ENCODE measurements at places on chromosomes 4 and X.

- no peak for DNase-seq
These were observed 796 bp upstream of the MED14 start for GRCh38 chrX:40736170-40736505.

GRCh38 chr4:177239878-177240277 is 69.8 kb upstream of the NEIL3 start:
- no peak for DNase-seq

GRCh38 chr4:106160560-106160959 is 155.4 kb downstream of the TBCK start:
- no peak for DNase-seq

DNA sequence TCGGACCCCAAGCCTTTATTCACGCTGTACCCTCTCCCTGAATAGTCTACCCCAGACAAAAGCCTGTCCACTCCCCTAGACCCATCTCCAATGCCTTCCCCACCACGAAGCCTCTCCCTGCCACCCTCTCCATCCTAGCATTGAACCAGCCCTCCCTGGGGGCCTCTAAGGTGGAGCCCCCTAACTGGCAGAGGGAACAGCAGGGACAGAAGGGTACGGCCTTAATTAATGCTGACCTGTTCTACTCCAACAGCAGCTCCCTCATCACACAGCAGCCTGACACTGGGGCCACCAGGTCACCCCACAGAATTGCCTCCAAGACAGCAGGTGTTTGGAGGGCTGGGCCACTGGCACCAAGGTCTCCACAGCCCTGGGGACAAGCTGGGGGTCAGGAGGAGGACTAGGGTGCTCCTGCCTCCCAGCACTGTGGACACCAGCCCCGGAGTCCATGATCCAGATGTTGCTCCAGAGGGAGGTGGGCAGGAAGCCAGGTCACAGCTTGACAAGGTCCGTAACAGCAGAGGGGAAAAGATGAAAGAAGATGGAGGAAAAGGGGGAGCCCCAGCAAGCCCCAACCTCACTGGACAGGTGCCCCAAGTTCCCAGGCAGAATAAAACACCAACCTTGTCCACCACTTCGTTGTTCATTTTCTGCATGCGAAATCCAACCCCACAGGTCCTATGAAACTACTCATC is 3.7 kb downstream of the CRMP1 start:
- no peak for DNase-seq

DNA sequence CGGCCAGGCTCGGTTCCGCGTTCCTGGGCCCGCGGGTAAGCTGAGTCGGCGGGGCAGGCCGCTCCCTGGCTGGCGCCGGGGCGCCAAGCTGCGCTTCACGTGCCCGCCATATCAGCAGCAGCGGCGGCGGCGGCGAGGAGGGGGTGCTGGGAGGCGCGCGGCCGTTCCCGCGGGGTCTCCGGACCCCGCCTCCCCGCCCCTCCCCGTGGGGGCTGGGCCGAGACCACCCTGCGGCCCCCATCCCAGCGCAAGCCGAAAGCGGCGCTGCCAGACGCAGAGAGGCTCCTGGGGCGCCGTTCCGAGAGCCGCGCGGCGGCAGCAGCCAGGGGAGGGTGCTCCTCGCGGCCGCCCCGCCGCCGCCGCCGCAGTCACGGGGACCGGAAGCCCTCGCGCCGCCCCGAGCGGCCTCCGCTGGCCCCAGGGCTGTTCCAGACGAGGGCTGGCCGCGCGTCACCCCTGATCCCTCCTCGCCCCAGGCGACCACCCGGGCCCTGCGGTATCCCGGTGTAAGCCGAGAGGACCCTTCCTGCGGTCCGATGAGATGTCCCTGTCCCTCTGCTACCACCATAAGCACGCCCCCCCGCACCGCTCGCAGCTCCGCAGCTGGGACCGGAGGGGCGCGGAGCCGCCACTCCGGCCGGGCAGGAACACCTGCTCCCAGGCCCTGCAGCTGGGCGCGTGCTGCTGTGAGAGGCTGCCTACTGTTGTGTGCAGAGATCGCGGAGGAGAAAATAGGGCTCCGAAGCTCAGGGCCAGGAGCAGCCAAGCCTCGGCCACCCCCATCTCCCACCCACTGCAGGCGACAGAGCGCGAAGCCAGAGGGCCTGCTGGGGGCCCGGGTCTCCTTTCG is 7.5 kb upstream of the BCOR start:
- no peak for DNase-seq

- no peak for DNase-seq
These were observed 269.9 kb downstream of the CBLL2 start for GRCh38 chrX:22542641-22543040.

GRCh38 chr4:128663325-128663724 is 146.2 kb upstream of the JADE1 start:
- no peak for DNase-seq

DNA sequence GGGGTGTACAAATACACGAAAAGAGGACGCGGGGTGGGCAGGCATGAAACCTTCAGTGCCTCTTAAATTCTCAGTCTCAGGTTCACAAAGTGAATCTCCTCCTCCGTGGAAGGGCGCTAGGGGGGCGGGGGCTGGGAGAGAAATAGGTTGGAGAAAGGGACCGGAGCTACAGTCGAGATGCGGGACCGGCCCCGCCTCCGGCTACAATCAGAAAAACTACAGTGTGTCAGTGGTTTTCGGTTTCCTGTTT is 3.4 kb downstream of the MAML3 start:
- DNase-seq: no peak

DNA sequence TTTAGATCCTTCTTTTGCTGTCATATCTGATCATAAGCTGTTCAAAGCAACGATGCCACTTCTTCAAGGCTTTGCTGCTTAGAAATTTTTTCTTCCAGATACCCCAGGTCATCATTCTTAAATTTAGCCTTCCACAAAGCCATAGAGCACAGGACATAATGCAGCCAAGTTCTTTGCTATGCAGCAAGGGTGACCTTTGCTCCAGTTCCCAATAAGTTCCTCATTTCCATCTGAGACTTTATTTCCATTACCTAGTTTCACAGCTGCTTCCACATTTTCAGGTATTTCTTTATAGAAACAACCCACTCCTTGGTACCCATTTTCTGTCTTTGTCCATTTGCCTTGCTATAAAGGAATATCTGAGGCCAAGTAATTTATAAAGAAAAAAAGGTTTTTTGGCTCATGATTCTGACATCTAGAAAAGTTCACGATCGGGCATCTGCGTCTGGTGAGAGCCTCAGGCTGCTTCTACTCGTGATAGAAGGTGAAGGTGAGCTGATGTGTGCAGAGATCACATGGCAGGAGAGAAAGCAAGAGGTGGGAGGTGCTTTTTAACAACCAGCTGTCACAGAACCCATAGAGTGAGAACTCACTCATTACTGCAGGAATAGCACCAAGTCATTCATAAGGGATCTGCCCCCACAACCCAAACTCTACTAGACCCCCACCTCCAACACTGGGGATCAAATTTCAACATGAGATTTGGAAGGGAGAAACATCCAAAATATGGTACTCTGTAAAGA is 11.8 kb upstream of the TASL start:
- no peak for DNase-seq

DNA sequence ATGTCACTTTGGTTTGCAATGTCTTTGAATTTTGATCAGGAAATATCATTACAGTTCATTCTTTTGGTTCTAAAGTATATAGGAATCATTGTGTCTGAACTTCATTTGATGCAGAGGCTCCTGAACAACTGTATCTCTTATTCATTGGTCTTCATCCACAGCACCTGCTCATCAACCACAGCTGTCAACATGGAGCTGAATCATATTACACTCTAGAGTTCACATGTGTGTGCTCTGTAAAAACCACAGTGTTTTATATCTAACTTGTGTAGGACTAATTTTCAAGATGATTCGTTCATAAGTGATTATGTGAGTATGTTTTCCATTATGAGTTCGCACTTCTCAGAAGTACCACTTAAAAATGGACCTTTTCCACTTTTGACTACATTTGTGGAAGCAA is 643.3 kb upstream of the FAM241A start:
- DNase-seq: no peak

DNA sequence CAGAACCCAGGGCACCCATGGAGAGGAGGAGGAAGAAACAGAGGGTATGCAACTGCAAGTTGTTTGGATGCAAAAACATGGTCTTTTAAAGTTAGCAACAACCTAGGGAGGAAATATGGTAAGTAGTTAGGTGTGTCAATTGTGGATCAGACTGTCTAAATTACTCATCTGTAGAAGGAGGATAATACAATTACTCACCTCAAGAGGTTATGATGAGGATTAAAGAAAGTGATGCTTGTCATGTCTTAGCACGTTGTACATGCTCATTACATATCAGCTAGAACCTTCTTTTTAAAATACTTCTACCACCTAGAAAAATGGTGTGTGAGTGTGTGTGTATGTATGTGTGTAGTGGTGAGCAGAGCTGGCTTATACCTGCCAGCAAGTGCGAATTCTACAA is 2.3 kb upstream of the C1QTNF7 start:
- DNase-seq: no peak

All from nucleus accumbens (tissue), 56 donors.